ENCODE measurements at places on chromosomes 2 and 18.
A peak's percentile ranks its signal among the peaks of the same experiment; 100 is the strongest.

- DNase-seq, result no peak
These were observed 50.5 kb downstream of the PAX3 start for GRCh38 chr2:222248256-222248655.

DNA sequence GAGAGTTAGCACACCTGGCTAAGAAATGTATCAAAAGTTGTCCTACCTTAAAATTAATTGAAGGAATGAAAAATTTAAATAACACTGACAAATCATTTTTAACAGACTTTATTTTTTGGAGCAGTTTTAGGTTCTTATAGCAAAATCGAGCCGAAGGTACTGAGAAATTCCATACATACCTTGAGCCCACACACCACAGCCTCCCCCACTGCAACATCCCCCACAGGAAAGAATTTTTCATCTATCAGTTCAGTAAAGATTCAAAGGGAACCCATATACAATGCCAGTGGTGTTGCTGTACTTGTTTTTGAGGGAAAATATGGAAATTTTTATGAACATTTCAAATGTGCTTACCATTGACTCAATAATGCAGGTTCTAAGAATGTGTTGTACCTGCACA, 169.8 kb upstream of the HS6ST1 start:
- DNase-seq, result no peak

DNA sequence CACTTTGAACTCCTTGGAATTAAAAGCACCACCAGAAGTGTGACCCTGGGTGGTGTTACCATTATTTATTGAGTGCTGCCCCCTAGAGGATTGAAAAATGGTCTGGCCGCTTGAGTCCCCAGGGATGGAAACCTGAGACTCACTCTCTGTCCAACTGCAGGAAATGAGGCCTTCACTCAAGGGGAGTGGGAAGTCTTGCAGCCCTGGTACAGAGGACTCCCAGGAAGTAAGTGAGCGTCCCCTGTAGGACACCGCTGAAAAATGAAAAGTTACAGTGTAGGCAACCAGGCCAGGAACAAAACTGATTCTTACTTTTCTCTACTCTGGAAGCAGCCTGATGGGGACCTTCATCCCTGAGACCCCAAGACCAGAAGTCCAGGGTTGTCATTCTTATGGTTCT, 2.2 kb upstream of the NRP2 start:
- peak; percentile 95 for DNase-seq

GRCh38 chr2:133097666-133098065, 427.7 kb upstream of the LYPD1 start:
- DNase-seq, result peak; percentile 55

GRCh38 chr2:64439194-64439593, 14.8 kb upstream of the LGALSL start:
- no peak for DNase-seq

- DNase-seq, result no peak
These were observed 82.3 kb upstream of the ASAP2 start for GRCh38 chr2:9124231-9124741.

DNA sequence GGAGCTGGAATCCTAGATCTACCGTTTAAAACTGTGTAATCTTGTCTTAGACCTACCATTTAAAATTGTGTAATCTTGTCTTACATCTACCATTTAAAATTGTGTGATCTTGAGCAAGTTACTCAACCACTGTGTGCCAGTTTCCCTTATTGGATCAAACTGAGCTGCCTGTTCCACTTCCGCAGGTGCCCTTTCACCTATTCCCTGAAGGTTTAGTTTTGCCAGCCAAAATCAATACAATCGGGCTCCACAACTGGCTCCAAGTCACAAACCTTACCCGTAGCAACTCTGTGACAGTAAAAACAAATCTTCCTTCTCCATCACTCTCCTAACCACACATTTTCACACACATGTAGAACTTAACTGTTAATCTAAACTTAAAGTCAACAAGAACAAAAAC, 20.1 kb downstream of the DOCK10 start:
- no peak for DNase-seq
